Motor neuron (in vitro differentiated cells): ENCODE measurements at places on chromosomes 3 and 15. TPM values are rescaled to one million over a fixed set of nuclear protein-coding genes. Genes with fewer than 3 reads are reported as not detected.

DNA sequence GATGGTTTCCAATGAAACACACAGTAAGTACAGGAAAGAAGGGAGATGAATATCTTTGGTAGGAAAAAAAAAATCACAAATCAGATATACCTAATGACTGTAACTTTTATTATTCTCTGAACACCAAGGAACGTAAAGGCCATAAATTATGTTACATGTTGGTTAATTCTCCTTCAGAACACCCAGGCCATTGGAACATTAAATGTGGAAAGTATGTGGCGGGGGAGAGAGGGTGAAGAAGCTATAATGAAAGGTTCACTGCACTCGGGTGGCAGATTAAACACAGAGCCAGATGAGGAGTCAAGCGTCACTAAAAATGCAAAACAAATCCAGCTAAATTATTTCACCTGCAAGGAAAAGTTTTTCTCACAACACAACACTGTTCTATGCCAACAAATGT, 193.8 kb downstream of the FHIT start:
- no peak for ATAC-seq

DNA sequence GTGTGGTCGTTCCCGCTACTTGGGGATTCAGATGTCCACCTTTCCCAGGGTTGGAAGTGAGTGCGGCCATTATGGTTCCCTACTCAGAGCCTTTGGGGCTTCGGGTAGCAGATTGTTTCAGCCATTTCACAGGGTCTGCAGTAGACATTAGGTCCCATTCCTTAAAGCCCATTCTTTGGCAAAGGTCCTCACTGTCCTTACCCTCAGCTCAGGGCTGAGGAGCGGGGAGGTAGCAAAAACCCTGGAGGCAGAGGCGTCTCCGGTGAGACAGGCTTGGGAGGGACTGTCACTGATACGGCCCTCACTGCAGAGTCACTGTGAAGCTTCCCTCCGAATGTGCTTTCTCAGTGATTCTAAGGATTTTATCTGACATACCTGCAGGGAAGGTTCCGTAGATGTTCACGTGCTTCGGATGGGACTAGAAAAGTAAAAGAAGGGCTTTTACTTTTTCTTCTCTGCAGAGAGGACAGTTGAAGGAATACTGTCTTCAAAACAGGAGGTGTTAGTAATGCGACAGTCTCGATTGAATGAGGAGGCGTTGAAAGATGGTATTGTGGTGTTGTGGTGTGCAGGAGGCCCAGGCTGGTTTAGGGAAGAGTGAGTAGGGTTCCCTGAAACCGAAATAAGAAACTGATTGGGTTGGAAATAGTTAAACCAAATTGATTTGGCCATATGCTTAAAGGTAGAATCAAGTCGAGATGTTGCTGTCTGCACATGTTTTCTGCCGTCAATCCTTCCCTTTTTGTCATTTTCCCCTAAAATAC, 630 bp downstream of the ATP6V1A start:
- peak; percentile 4 for ATAC-seq

DNA sequence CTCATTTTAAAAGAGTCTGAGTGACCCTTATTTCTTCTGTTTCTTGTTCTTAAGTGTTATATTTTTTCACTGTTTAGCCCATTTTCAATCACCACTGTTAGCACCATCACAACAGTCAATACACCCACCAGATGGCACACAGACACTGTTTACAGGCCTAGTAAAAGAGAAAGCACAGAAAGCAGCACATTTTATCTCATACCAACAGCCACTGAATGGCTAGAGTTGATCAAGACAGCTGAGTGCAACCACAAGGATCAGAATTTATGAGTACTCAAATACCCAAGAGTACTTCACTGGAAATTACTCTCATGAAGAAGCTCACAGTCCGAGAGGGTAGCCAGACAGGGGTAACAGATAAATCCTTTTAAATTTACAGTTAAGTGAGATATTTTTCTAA, 127.0 kb downstream of the TFDP2 start:
- peak; percentile 91 for ATAC-seq

GRCh38 chr3:136576279-136577009, 175.7 kb downstream of the STAG1 start:
- no peak for ATAC-seq

Gene C3orf52
- 4.3 and 5.2 TPM in 2 replicates for total RNA-seq

- ATAC-seq = peak; percentile 8
These were observed 518 bp downstream of the OXSR1 start for GRCh38 chr3:38165722-38166387.

Gene ARL14
- total RNA-seq = not detected in 2 replicates

DNA sequence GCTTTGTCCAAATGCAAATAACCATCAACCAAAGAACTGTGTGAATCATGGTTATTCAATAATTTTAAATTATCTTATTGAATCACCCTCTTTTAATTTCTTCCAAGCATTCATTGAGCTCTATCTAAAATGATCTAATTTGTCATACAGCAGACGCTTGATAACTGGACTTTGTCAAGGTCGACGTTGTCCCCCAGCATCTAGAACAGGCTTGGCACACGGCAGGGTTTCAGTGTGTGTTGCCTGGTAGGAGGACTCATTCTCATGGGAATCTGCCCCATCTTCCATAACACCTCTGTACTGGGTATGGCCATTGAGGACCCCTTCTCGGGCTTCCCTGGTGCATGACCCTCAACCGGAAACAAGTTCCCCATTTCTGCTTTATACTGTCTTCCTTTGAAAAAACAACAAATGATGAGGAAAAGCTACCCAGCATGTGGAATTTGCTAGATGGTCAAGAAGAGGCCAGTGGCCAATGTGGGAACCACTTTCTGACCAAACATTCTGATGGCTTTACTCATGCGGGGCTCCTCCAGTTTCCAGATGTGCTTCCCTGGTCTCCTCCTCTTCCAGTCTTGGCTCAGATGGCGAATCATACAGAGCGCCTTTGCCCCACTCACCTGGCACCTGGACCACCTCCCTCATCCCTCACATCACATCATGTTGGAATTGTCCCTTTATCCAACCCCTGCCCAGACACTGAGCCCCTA, 41.7 kb upstream of the SEC22A start:
- no peak for ATAC-seq

Gene HESX1
- 3.0 and 3.1 TPM in 2 replicates for total RNA-seq

DNA sequence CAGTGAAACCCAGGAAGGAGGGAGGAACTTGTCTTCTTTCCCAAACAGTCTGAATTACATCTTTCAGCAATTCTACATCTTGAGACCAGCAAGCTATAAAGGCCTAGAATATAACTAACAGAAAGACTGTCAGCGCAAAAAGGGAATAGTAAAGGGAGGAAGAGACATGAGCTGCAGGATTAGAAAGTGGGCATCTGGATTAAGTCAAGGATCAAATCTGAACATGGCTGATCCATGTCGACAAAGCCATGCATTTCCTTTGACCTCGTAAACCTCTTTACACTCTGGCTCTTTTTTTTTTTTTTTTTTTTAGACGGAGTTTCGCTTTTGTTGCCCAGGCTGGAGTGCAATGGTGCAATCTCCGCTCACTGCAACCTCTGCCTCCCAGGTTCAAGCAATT, 35.4 kb upstream of the KCNMB3 start:
- no peak for ATAC-seq

- ATAC-seq = no peak
These were observed 79.1 kb downstream of the SLC25A26 start for GRCh38 chr3:66299891-66300290.

Gene ITIH4
- total RNA-seq = 1.5 and 1.7 TPM in 2 replicates
